IMR-90 (cell line): ENCODE measurements at places on chromosomes 7 and 10.

GRCh38 chr10:72421885-72422540 is 67.3 kb upstream of the DNAJB12 start:
- no peak for DNase-seq

DNA sequence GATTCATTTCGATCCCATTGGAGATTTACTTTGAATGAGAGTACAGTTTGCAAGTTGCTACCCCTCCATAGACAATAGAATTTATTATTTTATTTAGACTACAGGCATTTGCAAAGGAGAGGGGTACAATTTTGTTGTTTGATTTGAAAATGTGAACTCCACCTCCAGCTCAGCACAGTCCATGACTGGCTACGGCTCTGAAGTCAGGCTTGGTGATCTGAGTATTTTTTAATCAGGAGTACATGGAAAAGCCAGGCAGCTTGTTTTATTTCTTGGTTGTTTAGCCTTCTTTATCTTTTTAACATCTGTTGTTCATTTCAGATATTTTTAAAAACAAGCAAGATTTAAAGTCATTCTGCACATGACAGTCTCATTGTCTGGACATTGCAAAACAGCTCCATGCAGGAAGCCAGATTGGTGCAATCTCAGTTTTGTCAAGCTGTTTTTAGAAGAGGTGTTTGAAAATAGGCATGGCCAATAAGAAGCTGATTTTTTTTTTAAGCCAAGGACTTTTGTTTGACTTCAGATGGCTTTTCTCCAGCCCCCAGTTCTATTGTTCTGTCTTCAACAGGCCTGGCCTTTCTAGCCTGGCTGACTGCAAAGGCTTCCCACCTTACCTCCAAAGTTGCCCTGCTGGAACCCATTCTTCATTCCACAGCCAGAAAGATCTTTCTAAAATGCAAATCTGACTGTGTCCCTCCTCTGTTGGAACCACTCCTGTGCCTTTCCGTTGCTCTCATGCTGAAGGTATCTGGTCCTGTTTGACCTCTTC is 12.2 kb downstream of the PLXDC2 start:
- DNase-seq, result no peak

DNA sequence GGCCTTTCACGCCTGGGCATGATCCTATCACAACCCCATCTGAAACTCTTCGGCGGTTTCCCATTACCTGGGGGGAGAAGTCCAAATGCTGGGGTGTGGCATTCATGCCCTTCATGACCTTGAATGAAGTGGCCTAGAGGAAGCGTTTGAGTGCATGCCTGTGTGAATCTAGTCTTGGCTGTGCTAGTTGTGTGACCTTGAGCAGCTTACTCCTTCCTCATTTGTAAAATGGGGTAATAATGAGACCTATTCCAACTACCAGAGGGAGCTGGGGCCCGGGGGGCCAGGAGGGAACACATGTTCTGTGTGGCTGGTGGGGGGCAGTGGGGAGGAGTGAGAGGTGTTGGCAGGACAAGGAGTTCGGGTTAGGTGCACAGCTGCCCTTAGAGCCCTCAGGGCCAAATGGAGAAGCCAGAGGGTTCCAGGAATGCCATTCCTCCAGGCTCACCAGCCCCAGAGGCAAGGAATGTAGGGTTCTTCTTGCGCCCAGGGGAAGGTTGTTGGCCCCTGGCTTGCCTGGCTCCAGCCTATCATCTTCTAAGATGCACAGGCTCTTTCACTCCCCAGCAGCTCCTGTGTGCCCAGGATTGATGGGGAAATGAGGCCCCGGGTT is 21.3 kb upstream of the TBRG4 start:
- DNase-seq, result no peak

DNA sequence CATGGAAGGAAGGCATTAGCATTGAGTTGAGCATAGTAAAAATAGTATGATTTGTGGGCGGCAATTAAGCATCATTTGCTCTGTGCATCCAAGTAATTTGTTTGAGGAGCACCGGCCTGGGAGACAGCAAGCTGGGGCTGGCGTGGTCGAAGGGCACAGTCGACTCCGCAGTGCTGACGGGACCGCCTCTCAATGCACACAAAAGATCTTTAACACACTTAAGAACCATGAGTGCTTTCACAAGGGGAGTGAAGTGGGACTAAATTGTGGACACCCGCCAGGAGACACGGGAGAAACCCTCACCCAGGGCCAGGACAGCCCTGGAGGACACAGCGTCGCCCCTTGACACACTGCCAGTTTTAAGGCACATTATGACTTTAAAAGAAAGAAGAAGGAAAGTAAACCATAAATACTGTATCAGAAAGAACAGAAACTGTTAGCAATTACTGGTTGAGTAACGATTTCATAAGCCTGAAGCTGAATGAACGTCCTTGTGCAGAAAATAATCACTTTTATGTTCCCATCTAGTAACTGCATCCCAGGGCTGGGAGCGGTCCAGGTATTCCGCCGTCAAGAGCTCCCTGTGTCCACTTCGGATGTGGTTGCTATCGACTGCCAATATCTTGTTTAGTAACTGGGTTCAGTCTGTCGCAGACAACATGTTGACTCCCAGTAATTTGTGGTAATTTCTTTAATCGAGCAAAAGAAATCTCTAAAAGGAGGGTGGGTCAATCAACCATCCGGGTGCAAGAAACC is 102.1 kb downstream of the EBF3 start:
- no peak for DNase-seq

- peak; percentile 29 for DNase-seq
These were observed 49.5 kb upstream of the CALD1 start for GRCh38 chr7:134729895-134730294.

DNA sequence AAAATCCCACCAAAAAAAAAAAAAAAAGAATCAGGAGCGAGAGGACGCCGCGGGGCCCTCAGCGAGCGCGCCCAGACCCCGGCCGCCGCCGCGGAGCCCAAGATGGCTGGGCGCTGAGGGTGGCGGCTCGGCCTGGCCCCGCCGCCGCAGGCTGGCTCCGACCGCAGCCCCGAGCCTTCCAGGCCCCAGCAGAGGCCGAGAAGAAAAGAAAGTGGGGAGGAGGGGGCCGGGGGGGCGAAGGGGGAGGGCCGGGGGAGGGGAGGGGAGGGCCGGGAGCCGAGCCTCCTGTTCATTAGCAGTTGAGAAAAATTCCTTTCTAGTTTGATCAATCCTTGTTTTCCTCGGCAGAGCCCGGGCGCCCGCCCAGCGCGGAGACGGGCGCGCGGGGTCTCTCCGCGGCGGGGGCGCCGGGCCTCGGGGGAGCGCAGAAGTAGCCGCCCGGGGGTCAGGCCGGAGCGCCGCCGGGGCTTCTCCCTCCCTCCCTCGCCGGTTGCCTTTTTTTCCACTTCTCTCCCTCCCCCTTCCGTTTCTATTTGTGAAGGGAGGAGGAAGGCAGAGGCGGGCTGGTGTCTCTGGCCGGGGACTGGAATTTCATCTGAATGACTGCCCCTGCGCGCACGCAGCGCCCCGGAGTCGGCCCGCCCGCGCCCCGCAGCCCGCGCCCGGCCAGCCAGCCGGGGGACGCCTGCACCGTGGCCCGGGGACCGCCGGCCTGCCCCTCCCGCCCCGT is 778 bp upstream of the TRIM8 start:
- DNase-seq, result peak; percentile 74

- no peak for DNase-seq
These were observed 578 bp downstream of the CACUL1 start for GRCh38 chr10:118754229-118754555.

GRCh38 chr7:23714150-23714464 is 4.1 kb downstream of the STK31 start:
- no peak for DNase-seq

DNA sequence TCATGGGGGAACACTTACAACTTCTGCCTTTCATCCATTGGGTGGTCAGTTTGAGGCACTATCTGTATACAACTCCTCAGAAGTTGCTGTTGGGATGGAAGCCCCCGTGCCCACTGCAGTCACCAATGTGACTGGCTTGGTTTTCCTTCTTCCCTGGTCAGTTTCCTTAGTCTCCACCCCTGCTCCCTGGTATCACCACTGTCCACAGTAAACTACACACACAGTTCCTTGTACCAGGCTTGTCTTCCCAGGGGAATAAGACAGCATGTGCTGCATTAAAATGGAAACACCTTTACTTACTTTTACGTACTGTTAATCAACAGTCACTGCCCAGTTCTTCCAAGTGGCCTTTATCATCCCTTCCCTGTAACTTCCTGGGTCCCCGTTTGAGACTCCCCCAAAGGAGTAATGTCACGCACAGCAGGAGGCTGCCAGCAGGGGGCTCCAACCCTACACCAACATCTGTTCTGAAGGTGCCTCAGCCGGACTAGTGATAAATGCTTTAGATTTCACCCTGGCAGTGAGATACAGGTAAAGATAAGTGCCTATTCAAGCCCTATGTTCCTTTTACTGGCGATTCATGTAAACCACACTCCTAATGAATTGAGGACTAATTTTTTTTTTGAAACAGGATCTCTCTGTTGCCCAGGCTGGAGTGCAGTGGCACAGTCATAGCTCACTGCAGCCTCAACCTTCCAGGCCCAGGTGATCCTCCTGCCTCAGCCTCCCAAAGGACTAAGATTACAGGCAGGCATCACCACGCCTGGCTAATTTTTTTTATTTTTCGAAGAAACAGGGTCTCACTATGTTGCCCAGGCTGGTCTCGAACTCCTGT is 45.3 kb upstream of the PIK3AP1 start:
- peak; percentile 44 for DNase-seq

DNA sequence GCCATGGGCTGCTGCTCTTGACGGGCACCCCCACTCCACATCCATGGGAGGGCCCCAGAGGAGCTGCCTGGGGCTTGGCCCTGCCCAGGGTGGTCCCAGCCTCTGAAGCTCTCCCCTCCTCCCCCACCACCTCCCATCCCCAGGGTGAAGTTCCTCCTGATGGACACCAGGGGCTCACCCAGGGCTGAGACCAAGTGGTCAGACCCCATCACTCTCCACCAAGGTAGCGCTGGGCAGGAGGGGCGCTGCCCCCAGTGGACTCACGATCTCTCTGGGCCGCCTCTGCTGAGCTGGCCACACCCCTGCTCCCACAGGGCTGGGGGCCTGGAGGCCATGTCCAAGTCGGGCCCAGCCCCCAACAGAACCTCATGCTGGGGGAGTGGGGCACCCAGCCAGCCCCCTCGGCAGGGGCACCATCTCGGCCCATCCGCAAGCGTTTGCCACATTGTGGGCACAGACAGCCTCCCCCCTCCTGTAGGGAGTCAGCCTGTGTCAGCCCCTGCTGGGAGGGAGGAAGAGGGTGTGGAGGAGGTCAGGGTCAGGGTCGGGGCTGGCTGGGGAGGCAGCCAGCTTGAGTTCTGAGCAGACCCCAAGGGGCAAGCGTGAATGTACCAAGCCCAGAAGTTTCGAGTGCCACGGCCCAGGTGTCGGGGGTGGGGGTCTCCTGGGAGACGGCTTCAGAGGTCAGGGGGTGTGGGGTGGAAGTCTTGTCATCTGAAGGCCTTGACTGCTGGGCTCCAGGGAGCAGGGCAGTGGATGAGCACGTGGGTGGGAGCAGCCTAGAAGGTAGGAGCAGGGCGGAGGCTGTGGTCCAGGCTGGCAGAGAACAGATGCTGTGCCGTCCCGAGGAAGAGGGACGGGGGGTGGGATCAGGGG is 2.8 kb downstream of the UPK3B start:
- DNase-seq, result no peak

- DNase-seq, result no peak
These were observed 24.2 kb upstream of the SHH start for GRCh38 chr7:155836216-155837125.

DNA sequence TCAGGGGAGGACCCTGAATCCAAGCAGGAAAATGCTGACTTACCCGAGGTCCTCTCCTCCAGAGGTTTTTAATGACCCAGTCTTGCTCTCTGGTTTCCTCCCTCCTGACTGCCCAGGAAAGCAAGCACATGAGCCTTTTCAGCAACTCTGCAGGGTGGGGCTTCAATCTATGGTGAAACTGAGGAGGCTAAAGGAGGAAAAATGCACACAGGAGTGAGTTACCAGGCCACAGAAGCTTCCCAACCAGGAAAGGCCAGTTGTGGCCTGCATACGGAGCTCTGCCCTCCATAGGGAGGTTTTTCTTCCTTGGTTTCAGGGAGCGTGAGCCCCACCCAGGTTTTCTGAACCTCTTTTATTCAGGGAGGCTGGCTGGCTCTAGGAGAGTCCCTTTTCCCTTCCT is 14.1 kb upstream of the DLG5 start:
- no peak for DNase-seq

DNA sequence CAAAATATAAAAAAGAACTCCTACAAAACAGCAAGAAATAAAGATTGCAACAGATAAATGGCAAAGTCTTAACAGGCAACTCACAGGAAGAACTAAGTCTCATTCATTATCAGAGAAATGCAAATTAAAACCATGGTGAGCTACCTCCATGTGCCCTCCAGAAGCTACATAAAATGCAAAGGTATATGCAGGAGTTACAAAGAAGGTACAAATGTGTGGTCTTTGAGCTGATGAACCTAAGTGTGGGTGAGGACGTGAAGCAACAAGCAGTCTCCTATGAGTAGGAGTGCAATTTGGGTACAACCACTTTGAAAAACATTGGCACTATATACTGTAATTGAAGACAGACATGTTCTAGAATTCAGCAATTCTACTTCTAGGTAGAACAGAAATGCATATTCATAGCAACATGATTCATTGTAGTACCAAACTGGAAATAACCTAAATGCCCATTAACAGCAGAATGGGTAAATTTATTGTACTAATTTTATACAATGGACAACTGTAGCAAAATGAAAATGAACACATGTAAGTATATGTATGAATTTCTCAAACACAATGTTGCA is 61.6 kb upstream of the KCNMA1 start:
- no peak for DNase-seq

DNA sequence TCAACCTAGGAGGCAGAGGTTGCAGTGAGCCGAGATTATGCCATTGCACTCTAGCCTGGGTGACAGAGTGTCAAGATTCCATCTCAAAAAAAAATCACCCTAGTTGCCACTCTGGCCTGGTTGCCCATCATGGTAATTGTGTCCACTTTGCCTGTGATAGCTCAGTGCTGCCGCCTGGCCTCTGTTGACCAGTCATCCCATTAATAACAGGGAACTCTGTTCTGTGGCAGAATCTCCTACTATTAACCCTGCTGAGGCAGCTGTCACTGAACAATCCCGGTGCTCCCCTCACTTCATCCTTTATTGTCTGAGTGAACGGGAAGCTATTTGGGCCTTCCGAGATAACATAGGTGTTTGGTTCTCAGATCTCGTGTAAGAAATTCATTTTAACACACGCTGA is 14.6 kb downstream of the ZNF3 start:
- no peak for DNase-seq

- peak; percentile 47 for DNase-seq
These were observed 13.4 kb downstream of the BRI3 start for GRCh38 chr7:98294798-98295382.

DNA sequence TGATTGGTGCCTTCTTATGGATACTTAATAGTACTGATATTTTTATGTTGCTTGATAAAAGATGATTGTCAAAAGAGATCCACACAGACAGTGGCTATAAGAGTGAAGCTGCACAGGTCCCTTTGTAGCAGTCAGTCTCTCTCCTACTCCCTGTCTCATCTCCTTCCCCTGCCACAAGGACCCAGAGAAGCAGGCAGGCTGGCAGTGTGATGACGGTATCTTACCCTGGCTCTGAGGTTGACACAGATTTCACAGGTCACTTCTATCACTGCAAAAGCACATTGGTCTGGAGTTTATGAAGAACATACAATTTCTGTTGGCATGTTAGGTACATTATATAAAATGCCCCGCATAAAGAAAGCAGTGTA is 64.4 kb upstream of the AHR start:
- DNase-seq, result no peak
